ENCODE measurements at places on chromosomes 3 and 15.

- DNase-seq: no peak
Measured at GRCh38 chr3:127959873-127960272, 44.8 kb downstream of the KBTBD12 start.

GRCh38 chr15:69288011-69288410 lies 10.7 kb upstream of the PAQR5 start:
- no peak for DNase-seq

DNA sequence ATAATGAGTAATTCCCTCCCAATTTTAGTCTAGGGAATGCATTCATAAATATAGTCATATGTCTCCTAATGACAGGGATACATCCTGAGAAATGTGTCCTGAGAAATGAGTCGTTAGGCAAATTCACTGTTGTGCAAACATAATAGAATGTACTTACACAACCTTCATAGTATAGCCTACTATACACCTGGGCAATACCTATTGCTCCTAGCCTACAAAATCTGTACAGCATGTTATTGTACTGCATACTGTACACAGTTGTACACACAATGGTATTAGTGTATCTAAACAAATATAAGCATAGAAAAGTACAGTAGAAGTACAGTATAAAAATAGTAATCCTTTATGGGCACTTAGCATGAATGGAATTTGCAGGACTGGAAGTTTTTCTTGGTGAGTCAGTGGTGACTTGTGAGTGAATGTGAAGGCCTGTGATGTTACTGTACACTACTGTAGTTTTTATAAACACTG lies 6.6 kb downstream of the DTWD1 start:
- no peak for DNase-seq

DNA sequence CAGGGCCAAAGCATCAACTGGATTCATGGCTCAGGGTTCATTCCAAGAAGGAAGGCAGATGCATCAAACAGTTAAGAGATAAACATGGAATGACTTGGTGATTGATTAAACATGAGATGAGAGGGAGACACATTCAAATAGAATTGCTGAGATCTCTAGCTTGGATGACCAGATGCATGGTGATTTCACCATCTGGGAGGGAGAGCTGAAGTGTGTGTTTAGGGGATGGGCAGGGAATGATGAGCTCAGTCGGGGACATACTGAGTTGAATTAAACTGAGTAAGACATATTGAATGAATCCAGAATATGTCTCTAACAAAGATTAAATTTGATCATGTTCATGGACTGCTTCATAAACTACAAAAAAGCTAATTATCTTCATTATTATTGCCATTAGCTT lies 35.5 kb downstream of the CADPS start:
- no peak for DNase-seq

- DNase-seq: no peak
Measured at GRCh38 chr15:50377867-50378751, 23.1 kb upstream of the GABPB1 start.

GRCh38 chr3:78812166-78812565 lies 955.6 kb downstream of the ROBO1 start:
- DNase-seq: no peak

GRCh38 chr3:132657869-132658747 lies 1.5 kb downstream of the ACAD11 start:
- no peak for DNase-seq

GRCh38 chr15:57943754-57944420 lies 121.6 kb downstream of the ALDH1A2 start:
- no peak for DNase-seq

GRCh38 chr15:77180757-77181156 lies 109.8 kb upstream of the TSPAN3 start:
- DNase-seq: no peak

DNA sequence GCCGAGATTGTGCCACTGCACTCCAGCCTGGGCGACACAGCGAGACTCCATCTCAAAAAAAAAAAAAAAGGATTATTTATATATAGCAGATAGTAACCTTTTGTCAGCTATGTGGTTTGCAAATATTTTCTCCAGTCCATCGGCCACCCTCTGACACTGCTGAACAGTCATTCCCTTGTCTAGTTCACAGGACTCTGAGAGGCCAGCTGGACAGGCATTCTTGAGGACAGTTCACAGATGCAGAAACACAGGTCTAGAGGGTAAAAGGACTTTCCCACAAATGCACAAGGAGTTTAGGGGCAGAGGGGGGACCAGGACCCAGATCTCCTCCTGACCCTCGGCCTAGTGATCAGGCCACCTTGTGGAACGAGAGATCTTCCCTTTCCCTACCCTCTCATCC lies 7.5 kb upstream of the TMEM40 start:
- DNase-seq: no peak

DNA sequence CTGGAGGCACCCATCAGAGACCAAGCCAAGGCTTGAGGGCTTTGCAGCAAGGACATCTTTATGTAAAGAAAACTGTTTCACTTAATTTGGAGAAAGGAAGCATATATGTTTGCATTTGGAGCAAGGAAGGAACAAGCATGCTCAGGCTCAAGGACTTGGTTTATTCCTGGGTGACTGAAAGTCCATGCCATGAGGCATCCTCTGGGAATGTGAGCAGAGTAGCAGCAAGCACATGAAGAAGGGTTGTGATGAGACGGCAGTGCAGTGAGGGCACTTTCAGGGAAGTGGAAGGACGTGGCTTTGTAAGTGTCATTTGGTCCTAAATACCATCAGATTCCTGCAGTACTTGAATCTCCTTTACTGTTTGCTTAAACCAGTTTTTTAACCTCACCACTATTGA lies 26.8 kb downstream of the POLG start:
- no peak for DNase-seq

GRCh38 chr3:113607219-113607596 lies 74.9 kb downstream of the SIDT1 start:
- no peak for DNase-seq

DNA sequence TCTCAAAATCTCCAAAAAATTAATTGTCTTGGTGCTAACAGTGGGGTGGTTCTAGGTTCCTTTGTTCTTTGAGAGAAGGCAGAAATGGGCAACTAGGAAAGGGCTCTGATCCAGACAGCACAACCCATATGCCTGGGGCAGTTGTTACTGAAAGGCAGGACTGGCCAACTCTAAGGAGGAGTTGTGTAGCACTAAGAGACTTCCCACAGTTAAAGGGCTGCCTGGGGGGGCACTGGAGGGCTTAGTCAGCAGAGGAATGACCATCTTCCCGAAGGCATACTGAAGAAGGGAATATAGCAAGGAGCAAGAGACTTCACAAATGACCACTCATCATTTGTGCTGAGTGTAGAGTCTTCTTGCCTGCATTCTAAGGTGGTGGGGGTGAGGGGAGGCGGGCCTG lies 15.8 kb downstream of the ILDR1 start:
- DNase-seq: no peak

DNA sequence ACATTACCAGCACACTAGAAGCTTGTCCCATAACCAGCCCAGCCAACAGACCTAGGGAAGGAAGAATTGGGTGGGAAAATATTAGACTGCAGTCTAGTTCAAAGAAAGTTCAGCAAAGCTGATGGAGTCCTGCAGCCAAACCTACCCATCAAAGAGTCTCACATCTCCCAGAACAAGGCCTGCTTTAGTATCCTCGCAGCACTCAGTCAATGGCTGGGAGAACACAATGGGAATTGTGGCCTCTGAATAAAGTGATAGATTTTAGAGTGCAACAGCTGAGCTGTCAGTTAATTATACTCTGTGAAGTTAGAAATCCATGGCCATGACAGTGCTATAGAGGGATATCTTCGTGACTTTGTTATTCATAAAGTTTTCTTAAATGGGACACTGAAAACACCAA lies 207.2 kb upstream of the NAALADL2 start:
- DNase-seq: no peak

DNA sequence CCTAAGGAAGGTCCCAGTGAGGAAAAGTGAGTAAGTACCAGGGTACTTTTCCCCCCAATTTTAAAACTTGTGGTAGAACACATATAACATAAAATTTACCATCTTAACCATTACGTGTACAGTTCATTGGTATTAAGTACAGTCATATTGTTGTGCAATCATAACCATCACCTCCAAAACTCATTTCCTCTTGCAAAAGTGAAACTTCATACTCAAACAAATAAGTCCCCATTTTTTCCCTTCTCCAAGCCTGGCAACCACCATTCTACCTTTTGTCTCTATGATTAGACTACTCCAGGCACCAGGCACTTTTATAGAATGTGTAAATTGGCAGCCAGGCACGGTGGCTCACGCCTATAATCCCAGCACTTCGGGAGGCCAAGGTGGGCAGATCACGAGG lies 12.2 kb downstream of the PRC1 start:
- DNase-seq: no peak

DNA sequence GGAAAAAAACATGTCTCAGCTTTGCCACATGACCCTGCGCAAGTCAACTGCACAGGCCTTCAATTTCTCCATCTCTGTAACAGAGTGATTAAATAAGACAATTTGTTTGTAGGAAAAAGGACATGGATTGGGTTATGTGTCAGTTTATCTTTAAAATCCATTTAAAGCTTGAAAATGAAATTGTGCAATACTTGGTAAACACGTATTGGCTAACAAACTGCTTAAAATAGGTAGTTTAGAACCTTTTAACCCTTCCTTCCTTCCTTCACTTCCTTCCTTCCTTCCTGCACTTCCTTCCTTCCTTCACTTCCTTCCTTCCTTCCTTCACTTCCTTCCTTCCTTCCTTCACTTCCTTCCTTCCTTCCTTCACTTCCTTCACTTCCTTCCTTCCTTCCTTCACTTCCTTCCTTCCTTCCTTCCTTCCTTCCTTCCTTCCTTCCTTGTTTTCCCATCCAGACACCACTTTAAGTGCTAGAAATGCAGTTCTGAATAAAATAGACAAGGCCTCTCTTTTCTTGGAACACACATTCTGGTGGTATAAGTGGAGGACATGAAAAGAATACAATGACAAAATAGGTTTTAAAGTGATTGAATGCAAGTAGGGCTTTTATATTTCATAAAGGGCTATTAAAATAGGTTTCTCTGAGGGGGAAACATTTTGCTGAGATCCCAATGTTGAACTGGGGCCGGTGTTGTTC lies 130.2 kb upstream of the TP63 start:
- DNase-seq: no peak

- DNase-seq: no peak
Measured at GRCh38 chr15:91625506-91625905, 228.0 kb upstream of the SLCO3A1 start.

GRCh38 chr15:71599418-71600151 lies 210.8 kb upstream of the NR2E3 start:
- no peak for DNase-seq

DNA sequence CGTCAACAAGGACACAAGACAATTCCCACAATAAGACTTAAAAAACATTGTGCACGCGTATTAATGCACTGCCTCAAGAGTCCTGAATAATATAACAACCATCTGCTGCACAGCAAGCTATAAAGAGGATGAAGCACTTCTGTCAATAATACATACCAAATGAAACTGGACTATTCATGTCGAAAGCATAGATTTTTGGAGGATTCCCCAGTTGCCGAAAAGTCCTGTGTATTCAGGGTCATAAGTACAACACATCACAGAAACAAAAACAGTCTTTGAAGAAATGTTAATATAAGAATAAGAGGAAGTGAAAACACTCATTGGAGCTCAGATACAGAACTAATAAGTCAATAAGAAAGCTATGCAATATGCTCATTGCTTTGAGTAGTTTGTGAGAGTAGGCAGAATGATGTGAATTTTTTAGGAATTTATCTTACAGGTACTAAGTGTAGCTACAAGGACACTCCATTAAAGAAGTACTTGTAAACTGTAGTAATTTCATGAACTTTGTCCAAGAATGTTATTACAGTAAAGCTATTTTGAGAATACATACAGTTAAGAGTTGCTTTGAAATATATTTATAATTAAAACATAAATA lies 31.6 kb downstream of the CBLB start:
- no peak for DNase-seq

DNA sequence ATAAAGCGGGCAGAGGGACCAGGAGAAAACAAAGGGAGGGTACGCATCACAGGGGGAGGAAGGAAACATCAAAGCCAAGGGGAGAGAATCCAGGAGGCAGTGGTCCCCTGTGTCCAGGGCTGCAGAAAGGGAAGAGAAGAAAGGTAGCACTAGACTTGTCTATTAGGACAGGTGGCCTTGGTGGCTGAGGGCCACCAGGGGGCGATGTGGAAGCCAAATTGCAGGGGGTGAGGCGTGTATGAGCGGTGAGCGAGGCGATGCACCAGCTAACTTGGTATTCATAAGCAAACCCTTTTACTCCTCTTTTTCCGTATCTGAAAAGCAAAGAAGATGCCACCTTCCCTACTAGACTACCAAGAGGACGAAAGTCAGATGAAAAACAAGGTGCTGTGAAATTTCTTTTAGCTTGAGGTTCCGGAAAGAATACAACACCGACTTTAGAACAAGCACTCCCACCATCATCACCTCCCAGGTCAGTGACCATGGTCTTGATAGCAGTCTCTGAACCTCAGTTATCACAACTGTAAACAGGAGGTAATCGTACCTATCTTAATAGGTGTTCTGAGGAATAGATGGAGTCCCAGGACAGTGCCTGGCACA lies 654.4 kb upstream of the ADAMTS9 start:
- no peak for DNase-seq

- DNase-seq: no peak
Measured at GRCh38 chr3:75089841-75090240, 475.4 kb upstream of the CNTN3 start.

GRCh38 chr3:51544011-51544775 lies 5.7 kb downstream of the RAD54L2 start:
- DNase-seq: no peak

- no peak for DNase-seq
Measured at GRCh38 chr3:176739159-176739558, 458.1 kb downstream of the TBL1XR1 start.

DNA sequence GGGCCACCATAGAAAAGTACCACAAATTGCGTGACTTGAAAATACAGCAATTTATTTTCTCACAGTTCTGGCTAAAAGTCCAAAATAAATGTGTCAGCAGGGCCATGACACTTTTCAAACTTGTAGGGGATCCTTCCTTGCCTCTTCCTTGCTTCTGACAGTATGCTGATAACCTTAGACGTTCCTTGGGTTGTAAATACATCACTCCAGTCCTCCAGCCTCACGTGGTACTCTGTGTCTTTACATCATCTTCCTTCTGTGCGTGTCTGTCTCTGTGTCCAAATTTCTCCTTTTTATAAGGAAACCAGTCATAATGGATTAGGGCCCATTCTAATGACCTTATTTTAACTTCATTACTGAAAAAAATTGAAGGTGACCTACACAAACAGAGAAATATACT lies 7.4 kb downstream of the RNF168 start:
- no peak for DNase-seq

- no peak for DNase-seq
Measured at GRCh38 chr15:95972041-95972553, 358.4 kb upstream of the NR2F2 start.

- DNase-seq: no peak
Measured at GRCh38 chr3:71360764-71361163, 222.8 kb downstream of the FOXP1 start.
